Mesendoderm (in vitro differentiated cells): ENCODE measurements at places on chromosomes 2 and 18.
A peak's percentile ranks its signal among the peaks of the same experiment; 100 is the strongest.

DNA sequence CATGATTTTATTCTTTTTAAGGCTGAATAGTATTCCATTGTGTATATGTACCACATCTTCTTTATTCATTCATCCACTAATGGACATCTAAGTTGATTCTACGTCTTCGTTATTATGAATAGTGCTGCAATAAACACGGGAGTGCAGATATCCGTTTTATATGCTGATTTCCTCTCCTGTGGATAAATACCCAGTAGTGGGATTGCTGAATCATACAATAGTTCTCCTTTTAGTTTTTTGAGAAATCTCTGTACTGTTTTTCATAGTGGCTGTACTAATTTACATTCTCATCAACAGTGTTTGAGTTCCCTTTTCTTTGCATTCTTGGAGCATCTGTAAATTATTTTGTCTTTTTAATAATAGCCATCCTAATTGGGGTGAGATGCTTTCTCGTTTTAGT, 114.5 kb downstream of the RGPD3 start:
- DNase-seq = no peak

DNA sequence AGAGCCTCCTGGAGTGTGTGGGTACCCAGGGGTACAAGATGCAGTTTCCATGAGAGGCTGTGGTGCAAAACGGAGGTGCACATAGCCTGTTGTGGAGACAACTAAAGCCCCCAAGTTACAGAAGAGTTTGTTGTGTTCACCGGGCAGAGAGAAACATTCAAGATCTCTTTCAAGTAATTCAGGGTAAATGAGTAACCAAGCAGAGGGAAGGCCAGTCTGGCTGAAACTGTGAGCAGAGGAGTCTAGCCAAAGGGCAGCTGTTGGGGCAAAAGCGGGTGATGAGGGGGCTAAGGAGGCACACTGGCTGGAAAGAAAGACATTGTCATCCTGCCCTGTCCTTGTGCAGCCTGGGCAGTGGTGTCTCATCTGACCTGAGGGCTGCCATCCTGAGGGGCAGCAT, 52.0 kb downstream of the CXCR4 start:
- no peak for DNase-seq

- DNase-seq = no peak
These were observed 951.3 kb downstream of the TSN start for GRCh38 chr2:122706757-122707223.

- peak; percentile 49 for DNase-seq
These were observed 40.6 kb upstream of the PGAP1 start for GRCh38 chr2:196967116-196967515.

GRCh38 chr2:4915357-4915756, 776.8 kb upstream of the SOX11 start:
- no peak for DNase-seq

- DNase-seq = peak; percentile 86
These were observed 31.2 kb downstream of the KIF3C start for GRCh38 chr2:25951071-25951547.

DNA sequence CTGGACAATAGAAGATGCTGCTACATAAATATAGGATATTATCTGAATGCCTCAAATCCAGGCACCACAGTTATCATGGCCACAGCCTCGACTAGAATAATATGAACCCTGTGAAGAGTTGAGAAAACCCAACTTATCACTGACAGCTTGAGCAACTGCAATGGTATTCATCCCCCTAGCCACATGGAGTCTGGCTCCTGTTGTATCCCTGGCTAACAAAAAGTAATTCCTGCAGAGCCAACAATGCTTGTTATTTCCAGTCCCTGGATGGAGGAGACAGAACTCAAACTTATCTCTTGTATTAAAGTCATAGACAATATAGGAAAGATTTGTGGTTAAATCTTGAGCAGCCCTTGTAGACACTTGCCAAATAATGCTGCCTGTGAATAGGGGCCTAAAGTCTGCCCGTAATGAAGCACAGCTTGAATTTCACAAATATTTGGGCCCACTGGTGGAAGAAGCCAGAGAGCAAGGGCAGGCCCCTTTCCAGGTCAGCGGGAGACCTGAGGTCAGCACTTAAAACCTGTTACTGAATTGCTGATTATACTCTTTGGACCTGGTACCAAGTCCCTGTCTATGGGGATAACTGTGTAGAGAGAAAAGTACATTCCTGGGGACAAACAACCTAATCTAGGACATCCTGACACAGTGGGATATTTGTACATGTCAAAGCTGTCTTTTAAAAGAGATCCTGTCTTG, 28.4 kb upstream of the SUCLG1 start:
- no peak for DNase-seq

DNA sequence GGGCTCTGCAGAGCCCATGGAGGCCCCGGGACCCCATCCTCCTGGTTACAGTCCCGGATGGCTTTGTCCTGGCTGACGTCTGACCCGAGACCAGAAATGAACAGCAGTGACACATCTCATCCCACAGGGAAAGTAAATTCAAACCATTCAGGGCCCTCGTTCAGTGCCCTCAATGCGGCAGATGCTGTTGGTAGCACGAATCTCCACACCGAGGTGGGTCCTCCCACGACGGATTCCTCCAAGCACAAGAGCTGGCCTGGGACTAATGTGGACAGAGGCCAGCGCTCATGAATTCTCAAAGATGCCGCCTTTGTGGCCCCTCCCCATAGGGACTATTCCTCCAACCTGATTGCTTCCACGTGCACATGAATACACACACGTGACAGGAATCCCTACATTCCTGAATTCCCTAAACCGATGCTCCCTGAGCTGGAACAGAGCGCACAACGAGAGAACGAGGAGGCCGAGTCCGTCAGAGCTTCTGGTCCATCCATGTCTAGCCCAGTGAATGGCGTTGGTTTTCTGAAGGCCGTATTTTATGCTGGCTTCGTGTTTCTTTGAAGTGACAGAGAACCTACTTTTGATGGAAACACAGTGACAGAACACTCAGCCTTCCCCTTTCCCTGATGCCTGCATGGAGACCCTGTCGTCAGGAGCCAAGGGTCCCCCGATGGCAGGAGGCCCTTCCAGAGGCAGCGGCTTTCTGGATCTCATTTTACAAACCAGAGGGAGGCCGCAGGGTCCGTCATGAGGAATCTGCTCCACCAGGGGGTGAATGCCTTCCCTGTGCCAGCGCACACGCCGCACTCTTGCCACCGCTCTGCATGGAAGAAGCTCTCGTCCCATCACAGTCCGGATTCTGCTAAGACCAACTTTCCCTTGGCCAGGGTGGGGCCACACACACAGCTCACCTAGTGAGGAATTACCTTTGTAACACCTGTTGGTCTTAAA, 64.3 kb upstream of the SNTG2 start:
- no peak for DNase-seq

GRCh38 chr2:231764760-231765159, 16.3 kb downstream of the PDE6D start:
- DNase-seq = no peak

DNA sequence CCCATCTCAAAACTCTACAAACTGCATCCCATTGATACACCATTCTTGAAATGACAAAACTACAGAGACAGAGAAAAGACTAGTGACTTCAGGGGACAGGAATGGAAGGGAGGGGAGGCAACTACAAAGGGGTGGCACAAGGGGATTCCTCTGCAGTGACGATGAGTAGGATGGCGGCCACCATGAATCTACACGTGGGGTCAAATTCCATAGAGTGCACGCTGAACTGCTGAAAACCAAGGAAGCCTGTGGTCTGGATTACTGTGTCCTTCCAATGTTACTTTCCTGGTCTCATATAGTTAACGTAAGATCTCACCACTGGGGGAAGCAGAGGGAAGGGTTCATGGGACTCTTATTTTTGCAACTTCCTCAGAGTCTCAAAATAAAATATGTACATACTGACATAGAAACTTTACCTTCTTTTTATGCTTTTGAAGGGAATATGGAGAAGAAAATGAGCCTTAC, 23.6 kb downstream of the COX7A2L start:
- DNase-seq = peak; percentile 22

GRCh38 chr18:79975043-79975442, 10.6 kb downstream of the HSBP1L1 start:
- no peak for DNase-seq

GRCh38 chr18:77132369-77133050, at the start of gene MBP:
Gene MBP, minus strand, starts transcription at chr18:77132783. Its CDS starts 27,522 bp downstream, at chr18:77105261.
- peak; percentile 74 for DNase-seq

GRCh38 chr2:112140205-112140802, 2.1 kb downstream of the FBLN7 start:
- peak; percentile 50 for DNase-seq

DNA sequence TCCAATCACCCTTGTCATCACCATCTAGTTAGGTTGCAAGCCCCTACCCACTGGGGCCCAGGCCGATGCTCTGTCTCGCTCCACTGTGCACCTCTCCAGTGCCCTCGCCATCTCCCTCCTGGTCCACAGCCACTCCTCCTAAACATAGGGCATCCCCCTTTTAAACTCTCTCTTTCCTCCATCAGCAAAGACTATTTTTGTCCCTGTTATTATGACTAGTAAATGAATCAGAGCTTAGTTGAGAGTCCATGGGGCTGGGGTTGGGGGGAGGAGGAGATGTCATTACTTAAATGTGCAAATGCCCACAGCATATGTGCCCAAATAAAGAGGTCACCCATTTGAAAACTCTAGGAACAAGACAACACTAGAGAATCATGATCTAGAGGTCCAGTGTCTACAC, 167.4 kb downstream of the TRABD2A start:
- DNase-seq = no peak

DNA sequence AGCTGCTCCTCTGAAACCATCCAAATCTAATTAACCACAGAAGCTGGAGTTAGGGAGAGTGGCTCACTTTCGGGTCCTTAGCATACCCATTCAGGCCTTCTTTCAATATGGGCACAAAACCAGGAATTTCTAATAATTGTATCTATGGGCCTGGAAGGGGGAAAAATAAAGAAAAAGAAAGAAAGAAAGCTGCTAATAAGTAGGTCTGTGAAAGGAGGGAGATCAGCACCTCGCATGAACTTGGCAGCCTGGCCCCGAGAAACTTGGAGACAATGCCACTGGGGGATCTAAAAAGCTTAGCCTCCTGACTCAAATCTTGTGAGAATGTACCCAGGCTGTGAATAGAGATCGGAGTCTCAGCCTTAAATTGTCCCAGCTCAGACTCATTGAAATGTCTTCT, 252.1 kb upstream of the SLC14A2 start:
- DNase-seq = no peak

GRCh38 chr2:73156539-73157124, 43.9 kb upstream of the RAB11FIP5 start:
- peak; percentile 80 for DNase-seq

DNA sequence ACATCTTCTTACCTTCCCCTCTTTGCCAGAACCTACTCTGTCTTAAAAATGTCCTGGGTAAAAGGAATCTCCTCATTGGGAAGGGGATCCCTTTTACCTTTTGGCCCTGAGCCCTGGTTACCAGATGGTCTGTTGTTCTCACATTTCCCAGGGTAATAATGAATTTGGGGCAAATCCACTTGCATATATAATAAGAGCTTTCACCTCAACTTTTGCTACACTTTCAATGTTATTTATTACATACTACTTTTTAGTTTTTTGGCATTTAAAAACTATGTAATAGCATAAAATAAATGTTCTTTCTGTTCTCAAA, 15.0 kb downstream of the CERS6 start:
- DNase-seq = no peak

DNA sequence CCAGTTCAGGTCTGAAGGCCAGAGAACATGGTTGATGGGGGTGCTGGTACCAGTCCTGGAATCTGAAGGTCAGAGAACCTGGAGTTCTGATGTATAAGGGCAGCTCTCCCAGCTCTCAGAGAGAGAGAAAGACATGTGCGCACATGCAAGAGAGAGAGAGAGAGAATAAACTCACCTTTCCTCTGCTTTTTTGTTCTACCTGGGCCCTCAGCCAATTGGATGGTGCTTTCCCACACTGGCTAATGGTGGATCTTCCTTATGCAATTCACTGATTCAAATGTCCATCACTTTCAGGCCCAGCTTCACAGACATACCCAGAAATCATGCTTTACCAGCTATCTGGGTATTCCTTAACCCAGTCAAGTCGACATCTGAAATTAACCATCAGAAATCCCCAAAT, 377.7 kb upstream of the MEX3C start:
- no peak for DNase-seq

GRCh38 chr2:127884436-127884835, 1.3 kb downstream of the AMMECR1L start:
- DNase-seq = no peak

GRCh38 chr2:27807476-27807875, 36.0 kb downstream of the MRPL33 start:
- DNase-seq = peak; percentile 60

DNA sequence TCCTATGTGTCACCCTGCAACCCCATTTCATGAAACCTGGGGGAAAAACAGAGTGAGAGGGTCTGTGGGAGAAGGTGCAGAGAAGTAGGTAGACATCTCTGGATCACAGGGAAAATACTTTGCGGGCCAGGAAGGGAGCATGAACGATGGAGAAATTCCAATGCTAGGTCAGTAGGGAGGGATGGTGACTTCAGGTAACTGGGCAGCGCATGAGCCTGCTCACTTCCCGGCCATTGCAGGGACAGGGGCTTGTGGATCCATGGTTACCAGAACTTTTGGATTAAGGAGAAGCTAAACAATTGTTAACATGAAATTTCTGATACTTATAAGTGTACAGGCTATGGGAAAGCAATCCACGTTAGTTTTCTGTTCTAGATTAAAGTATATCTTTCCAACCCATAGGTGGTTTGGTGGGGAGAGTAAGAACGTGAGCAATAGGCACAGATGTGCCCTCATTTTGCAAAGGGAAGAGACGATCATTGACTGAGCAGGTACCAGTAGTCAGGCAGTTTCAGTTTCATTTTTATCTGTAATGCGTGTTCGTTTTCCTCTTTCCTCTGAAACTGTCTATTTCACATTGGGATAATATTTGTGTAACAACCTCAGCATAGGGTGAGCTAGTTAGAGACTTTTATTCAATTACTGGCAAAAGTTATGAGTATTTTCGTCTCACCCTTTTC, 65.0 kb downstream of the NYAP2 start:
- DNase-seq = no peak

GRCh38 chr2:83217854-83218253, 1241.2 kb downstream of the SUCLG1 start:
- no peak for DNase-seq

DNA sequence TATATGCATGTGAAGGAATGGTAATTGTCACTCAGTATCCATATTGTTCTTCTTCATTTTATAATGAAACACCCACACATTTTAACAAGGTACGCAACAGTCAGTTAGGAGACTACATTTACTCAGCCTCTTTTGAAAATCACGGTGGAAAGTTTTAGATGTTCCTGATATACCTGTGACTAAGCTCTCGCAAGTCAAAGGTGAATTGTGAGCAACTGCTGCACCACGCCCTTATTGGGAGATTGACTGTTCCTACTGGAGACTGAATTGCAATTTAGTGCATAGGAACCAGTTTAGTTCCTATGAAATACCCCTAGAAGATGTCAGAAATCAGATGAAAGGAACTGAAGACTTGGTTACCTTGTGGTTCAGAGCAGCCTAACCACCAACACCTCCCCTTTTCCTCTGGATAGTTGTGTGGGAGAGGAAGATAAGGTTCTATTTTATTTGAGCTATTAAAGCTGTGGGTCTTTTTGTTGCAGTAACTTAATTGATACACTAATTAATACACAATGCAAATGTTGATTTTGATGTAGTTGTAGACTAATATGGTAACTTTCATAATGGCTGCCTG, 1280.5 kb upstream of the CDH2 start:
- no peak for DNase-seq
